WTC11 (cell line): ENCODE measurements at places on chromosomes 4 and X. TPM values are rescaled to one million over a fixed set of nuclear protein-coding genes. Genes with fewer than 3 reads are reported as not detected.
A peak's percentile ranks its signal among the peaks of the same experiment; 100 is the strongest.

DNA sequence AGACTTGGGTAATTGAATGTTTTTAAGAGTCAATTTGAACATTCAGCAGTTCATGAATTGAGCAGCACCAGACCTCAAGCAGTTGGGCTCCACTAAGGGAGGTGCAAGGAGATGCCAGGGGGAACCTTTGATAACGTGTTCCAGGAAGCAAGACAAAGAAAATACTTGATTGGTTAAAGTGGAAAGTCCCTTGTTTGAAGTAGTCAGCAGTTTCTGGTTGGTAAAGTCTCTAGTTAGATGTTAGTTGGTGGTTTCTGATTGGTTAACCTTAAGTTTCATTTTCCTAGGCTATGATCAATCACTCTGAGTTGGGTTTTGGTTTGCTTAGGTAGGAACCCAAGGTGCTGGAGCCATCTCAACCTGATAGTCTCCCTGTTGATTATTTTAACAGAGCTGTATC, 4.0 kb downstream of the HERC6 start:
- no peak for DNase-seq

- no peak for DNase-seq
Measured at GRCh38 chr4:159278399-159278798, 175.5 kb downstream of the RAPGEF2 start.

DNA sequence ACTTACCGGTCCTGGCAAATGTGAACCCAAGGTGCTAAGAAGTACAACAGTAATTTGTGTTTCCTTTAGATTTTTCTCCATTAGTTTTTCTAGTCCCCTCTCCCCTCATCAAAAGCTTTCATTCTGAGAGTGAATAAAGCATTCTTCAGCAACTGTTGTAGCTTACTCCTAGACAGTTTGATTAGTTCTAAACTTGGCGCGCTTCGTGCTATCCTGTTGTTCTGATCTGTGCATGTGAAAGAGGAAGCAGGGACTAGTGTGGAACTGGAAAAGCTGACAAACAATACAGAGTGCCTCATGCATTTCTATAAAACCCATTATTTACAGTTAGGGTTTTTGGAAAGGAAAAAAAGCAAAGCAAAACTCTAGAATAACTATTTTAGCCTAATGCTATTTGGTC, 556.9 kb upstream of the SLIT2 start:
- DNase-seq = no peak

DNA sequence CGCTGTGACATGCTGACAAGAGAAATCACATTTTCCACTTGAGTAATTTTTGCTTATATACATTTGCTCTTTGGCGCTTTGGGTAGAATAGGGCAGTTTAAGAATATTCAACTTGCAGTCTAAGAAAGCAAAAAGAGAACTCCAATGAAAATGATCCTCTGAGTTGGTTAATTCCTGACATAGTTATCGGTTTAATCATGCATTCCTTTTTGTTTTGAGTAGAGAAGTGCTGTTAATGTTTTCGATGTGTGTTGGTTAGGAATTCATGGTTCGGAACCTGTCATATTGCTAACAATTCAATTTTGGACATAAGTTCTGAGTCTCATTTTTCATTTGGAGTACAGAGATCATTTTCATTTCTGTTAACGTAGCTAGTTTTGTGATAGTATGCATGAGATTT, 700.6 kb upstream of the PITX2 start:
- no peak for DNase-seq

DNA sequence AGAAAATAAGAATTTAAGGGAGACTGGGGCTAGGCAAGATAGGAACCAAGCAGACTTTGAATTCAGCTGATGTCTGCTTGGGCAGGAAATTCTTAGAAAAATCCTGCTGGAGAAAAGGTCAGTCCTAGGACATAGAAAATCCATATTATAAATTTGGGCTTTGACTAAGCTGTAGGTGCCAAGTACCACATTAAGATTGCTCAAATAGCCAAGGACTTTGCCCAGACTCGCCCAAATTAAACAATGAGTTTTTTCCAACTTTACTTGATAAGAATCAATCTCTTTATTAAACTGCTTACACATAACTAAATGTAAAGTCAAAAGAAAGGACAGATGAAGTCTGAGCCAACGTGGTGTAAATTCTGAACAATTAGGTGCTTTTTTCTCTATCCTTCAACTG, 95.4 kb downstream of the FUNDC1 start:
- no peak for DNase-seq

GRCh38 chr4:151887031-151887815, 126.4 kb upstream of the GATB start:
- no peak for DNase-seq

Gene ADGRG2
- 6.0 to 8.2 TPM (median 6.1 TPM) in 3 replicates for total RNA-seq

DNA sequence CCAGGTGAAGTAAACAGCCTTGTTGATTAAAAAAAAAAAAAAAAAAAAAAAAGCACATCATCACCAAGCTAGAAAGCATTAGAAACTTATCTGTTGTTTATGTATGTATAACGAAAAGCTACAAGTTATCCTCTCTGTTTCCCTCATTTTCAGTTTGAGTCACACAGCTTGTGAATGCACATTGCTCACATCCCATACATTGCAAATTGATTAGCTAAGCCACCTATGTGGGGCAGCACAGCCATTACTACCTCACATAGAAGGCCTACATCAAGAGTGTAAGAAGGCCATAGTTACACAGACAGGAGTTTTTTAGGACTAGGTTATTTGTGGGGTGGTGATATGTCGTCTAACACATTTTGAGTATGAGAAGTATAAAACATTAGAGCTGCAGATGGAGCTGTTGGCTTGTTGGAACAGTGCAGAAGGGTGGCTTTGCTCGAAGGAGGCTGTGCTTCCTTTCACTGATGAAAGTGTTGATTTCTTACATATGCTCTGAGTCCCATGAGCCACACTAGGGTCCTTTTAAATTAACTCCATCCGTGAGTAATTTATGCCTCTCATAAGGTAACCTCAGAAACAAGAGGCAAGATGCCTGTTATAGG, 431.6 kb downstream of the GABRG1 start:
- no peak for DNase-seq

DNA sequence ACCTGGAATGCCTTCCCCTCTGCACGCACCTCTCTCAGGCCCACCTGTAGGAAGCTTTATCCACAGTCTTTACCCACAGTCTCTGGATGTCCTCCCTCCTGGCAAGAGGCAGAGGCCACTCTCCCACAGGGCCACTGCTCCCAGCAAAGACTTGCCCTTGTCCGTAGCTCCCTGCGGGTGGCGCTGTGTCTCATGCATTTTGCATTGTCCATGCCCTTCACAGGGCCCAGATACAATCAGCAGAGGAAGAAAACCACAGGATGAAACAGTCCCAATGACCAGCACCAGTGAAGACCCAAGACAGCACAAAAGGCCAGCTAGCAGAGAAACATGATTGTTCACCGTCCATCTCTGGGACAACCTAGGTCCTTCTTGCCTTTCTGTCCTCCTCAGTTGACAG, 2.1 kb upstream of the NSG1 start:
- peak; percentile 84 for DNase-seq
